ENCODE measurements at places on chromosomes 7 and 10.

DNA sequence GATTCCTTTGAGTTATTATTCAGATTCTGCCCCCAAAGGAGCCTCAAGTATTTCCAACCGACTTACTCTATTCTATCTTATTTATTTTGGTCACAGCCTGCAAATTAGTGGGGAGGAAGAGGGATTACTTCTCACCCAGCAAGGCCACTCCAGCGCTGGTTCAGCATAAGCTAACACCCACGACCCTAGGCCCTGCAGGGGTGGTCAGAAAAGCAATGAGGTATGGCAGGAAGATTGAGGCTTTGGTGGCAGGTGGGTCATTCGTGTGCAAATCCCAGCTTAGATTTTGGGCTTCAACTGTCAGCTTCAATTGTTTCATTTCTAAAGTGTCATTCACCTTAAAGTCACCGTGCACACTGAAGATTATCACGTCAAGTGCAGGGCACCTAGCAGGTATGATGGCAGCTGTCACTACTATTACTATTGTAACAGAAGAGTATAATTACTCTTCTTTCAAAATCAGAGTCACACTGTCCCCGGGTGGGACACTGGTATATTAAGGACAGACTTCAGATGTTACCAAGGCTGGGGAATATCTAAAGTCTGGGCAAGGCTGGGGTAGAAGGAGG is 48.8 kb upstream of the OPTN start:
- no peak for DNase-seq

- DNase-seq: no peak
Observed at GRCh38 chr10:116798859-116799258, 50.4 kb upstream of the ENO4 start.

DNA sequence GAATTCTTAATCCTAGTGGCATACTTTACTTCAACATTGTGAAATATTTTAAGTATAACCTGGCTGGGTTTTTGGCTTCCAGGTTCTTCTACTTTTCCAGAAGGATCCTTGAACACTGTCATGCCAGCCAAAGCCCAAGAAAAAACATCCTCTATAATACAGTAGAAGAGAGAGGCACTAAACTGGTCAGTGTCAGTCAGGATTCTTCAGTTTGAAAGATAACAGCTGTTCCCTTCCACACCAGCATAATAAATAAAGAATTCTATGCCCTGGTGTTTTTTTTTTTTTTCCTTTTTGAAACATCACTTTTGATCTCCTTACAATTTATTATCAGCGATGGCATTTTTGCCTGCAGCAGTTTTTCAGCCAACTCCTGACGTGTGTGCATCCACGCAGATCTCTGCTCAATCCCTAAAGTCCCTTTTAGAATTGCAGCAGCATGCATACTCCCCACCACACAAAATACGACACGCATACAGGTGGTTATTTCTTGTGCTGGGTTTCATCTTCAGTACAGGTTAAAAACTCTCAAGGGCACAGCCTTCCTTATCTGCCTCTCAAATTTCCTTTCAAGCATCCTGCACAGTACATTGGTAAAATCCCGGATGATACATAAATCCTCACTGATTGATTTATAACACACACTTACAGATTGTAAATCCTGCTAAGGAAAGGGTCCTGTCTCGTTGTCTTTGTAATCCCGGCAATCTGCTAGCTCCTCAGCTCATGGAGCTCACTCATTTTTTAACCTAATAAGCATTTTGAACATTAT is 100.2 kb downstream of the TPK1 start:
- no peak for DNase-seq

GRCh38 chr7:106466867-106467266 is 182.1 kb upstream of the NAMPT start:
- no peak for DNase-seq

DNA sequence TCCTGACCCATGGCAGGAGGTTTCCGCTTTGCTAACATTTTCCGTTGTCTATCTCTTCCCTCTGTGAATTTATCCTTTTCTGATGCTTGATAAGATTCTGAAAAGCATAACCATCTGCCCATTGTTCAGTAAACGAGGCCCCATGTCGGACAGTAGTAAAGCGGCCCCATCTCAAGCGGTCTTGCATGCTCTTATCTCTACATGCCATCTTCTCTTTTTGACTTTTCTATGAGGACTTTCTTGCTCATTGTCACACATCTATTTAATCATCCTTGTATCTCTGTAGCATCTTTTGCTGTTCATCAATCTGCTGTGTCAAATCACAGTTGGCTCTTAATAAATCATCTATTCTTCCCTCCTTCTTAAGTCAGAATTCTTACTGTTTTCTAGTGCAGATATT is 37.6 kb downstream of the ZNF248 start:
- DNase-seq: no peak

DNA sequence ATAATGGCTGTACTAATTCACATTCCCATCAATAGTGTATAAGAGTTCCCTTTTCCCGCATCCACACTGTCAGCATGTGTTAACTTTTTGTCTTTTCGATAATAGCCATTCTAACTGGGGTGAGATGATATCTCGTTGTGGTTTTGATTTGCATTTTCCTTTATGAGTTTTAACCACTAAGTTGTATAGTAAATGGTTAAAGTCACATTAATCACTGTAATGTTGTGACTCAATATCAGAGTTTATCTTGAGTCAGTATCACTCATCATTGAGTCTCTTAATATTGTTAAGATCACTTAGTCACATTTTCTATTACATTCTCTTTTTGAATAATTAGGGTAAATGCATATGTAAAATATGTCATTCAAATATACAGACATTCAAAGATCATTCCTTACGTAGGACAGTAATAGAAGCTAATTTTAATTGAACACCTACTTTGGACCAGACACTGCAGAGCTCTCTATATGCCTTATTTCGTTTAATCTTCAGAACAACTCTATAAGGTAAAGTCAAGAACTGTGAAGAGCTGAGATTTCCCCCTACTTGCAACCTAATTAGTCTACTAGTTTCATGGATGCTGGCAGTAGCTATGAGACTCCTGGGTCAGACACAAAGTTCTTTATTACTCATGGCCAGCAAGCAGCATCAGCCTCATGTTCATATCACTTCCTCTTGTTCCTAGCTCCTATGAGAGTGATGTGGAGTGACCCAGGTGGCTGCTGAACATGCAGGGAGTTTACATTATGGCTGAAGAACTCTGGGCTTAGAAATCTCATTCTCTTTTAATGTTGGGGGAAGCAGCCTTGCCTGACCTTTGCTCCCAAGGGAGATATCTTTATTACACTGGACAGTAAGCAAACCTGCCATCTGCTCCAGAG is 30.5 kb downstream of the CREB5 start:
- DNase-seq: peak; percentile 20

DNA sequence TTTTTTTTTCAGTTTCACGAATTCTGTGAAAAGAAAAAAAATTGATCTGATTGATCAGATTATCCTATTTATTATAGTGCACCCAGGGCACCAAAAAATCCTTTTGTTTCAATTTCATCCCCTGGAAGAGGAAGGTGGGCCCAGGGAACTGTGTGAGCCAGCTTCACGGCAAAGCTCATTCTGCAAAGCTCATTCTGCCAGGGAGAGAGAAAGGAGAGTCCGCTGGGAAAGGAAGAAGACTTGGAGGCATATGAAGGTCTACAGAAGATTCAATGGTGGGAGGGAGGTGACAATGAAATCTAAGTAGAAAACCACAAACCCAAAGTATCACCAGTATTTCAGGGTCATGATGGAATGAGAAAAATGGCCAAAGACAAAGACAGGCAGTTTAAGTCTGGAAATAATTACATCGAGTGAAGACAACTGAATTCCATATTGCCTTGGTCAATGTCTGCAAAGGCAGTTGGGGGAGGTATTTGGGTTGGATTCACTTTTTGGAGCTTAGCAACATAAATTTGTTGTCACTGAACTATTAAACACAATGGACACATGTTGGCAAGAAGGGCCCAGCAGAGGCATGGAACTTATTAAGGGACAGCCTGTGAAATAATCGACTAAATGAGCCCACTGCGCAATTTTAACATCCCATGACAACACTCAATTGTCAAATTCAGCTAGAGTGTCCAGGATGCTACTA is 587.8 kb upstream of the MKI67 start:
- no peak for DNase-seq

GRCh38 chr7:90453259-90453891 is 16.1 kb upstream of the PTTG1IP2 start:
- DNase-seq: no peak

DNA sequence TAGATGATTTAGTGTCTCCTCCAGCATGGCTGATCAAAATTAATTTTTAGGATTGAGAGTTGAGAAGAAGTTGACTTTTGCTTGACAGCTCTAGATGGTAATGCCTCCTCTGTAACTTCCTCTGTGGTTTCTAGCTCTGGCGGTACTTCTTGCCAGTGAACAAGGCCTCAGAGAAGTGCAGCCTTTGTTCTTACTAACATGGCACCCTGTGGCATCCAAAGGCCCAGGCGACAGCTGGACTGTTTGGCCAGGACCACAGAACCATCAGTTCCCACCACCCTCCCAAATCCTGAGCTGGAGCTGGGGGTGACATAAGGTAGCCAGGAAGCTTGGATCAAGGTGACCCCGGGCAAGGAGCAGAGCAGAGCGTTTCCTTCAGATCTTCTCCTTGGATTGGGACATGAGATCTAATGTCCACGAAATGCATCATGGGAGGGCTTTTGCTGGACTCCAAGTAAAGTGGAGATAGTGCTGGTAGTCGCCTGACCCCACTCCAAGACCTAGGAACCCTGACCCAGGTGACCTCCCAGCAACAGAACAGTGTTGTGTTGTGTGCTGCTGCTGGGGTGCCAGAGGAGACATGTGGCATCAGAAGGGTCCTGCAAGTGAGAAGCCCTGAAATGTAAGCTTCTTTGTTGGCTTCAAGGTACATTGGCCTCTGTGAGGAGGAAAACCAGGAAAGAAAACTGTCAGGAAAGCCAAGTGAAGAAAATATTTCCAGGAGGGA is 41.8 kb downstream of the APBB1IP start:
- no peak for DNase-seq

DNA sequence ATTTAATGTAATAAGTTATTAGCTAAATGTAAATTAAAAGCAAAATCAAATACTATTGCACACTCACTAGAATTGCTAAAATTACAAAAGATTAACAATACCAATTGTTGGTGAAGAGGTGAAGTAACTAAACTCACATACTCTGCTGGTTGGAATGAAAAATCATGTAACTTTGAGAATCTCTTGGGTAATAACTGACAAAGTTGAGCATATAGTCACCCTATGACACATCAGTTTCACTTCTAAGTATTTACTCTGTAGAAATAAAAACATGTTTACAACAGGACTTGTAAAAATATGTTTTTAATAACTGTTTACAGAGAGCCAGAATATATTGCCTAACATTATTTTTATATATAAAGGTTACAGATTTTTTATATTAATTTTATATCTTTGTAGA is 33.6 kb downstream of the CNTNAP2 start:
- DNase-seq: no peak

- no peak for DNase-seq
Observed at GRCh38 chr10:63173468-63174232, 40.5 kb downstream of the NRBF2 start.

GRCh38 chr10:47384148-47384921 is at the start of gene ZNF488:
Gene ZNF488 (minus strand): TSS chr10:47384293. CDS start chr10:47368829, 15,464 bp downstream.
- peak; percentile 84 for DNase-seq

- DNase-seq: no peak
Observed at GRCh38 chr10:99316374-99316773, 12.8 kb upstream of the CNNM1 start.

DNA sequence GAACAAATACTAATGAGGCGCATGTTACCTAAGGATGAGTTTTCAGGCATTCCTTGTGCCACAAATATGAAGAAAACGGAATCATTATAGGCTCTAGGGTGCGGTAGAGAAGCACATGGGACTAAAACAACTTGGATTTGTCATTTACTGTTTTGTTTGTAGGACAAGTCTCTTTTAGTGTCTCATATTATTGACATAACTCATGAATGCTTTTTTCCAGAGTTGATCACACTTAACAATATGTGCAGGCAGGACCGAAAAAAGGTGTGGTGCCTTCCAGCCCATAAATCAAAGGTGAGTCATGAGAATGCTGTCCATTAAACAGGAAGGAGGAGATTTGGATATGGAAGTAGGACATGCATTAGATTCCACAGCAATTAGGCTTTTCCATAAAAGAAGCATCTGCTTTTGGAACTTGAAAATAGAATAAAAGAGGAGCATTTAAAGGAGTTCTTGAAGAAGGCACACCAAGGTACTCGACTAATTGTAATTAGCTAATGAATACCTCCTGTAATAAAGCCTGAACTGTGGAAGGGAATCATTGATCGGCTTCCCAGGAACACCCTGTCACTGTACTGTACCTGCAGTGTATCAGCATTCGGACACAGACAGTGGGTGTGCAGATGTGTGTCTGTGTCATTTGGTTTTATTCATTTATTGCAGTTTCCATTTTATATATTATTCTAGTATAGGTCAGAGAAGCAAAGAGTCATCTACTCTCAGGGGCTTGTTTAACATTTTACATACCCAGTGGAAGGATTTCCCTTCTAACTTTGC is 119.7 kb upstream of the KLF14 start:
- peak; percentile 85 for DNase-seq

DNA sequence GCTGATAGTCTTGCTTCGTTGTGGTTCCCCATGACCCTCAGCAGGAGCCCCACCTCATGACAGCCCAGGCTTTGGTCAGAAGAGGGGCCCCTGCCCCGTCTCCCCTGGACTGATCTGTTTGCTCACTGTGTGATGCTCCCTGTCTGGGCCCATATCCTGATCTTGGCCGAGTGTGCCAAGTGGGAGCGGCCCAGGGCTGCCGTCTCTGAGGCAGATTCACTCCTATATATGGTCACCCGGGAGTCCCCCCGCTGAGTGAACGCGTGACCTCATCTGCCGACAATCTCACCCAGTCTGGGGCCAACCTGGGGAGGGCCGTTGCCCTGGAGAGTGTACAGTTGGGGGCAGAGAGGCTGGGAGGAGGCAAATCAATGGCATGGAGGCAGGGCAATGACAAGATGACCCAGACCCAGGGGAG is 34.5 kb downstream of the PPIF start:
- peak; percentile 91 for DNase-seq

- peak; percentile 36 for DNase-seq
Observed at GRCh38 chr10:85645926-85646711, 720.5 kb downstream of the GRID1 start.

DNA sequence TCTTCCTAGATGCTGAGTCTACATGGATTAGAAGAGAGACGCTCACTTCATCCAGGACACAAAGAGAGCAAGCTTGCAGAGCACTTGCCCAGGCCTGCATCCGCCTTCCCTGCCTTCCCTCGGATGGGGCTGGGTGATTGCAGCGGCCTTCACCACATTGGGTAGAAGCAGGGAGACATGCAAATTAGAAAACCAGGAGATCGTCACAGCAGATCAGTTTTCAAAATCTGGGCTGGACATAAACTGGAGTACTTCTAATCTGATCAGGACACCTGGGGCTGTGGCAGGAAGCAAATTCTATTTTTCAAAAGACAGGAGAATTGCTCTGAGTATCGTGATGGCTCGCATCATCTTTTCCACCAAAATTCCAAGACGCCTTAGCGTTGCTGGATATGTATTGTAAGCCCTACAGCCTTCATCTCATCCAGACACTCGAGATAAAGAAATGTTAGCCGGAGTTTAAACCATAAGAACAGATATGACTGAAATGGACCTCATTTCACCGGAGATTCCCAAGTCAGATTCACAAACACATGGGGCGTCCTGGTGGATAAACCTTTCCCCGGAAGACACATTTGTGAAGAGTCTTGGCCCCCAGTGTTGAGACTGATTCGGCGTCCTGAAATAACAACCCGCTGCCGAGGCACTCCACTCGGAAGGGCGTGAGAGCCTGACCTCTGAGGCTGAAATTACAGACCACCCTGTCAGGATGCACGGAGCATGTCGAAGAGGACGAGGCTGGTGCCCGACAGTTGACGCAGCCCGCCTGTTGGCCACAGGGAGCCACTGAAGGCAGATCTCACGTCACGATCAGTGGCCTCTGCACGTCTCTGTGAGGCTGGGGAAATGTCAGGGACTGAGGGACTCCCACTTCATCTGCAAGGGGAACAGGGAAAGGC is 91.2 kb upstream of the PARD3 start:
- DNase-seq: no peak

- no peak for DNase-seq
Observed at GRCh38 chr10:119933179-119933578, 40.6 kb downstream of the SEC23IP start.
